Fibroblast of skin of abdomen (primary cell): ENCODE measurements at places on chromosomes 4 and X.

GRCh38 chr4:140130677-140131076, 23.3 kb downstream of the MAML3 start:
- DNase-seq, result peak; percentile 69

- DNase-seq, result no peak
Measured at GRCh38 chr4:168154546-168155277, 62.4 kb downstream of the ANXA10 start.

DNA sequence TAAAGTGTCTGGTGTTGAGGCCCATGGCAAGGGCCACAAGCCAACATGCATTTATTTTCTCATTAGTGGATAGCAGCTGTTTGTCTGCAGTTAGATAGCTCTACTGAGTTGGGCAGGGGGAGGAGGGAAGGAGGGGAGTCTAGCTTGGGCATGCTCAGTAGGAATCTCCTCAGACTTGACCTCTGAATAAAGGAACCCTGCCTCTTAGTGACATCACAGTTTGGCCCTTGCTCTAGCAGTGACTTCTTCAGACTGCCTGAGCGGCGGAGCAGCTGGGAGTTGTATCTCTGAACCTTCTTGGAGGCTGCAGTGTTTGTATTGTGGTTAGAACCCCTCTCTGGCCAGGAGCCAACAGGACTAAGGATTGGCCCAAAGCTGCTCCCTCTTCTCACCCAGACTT, 57.4 kb downstream of the BCORL1 start:
- DNase-seq, result no peak

- no peak for DNase-seq
Measured at GRCh38 chr4:34245276-34245675, 1999.0 kb downstream of the ARAP2 start.

DNA sequence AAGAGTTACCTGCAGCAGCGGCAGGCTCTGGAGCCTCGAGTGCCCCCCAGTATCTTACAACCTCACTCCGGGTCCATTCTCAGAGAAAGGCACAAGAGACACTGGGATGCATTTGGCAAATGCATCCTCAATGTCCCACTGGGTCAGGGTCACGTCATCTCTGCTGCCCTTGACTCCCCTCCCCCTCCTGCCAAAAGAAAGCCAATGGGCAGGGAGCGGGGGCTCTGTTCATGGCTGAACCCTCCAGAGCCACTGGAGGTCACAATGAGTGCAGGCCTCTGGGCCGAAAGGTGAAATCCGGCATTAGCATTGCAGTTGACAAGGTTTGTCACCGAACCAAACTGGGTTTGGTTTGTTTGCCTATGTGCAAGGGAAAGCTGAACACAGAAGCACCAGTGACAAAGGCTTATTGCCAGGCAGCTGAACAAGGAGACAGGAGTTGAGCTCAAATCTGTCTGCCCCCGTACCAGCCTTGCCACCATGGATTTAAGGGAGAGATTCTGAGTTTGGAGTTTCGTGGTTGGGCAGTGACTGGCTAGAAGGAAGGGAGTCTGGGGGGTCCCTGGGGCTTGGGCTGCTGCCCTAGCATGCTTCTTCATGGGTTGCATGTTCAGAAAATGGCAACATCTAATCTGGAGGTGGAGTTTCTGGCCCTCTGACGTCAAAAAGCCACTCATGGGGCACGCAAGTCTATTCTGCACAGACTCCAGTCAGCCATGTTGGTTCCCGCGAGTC, 64.3 kb downstream of the HTRA3 start:
- no peak for DNase-seq

DNA sequence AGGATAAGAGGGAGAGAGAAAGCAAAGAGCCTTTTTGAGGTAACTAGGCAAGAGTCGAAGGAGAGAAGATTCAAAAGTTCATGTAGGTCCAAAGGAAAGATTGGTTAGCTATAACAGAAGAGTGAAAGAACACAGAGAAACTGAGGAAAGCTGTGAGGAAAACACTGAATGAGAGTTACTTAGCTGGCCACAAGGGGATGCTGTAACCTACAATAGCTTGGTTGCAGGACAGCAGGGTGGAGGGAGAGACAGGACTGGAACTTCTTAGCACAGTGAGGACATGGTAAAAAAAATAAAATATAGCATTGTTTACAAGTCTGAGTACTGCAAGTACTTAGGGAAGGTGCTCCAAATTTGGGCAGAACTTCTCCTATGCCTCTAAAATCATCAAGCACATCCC, 48.3 kb downstream of the RAI2 start:
- DNase-seq, result no peak
